Caco-2 (cell line): ENCODE measurements at places on chromosomes 2 and 18.

- DNase-seq, result no peak
Measured at GRCh38 chr2:237932731-237933131, 34.1 kb upstream of the UBE2F start.

GRCh38 chr2:27728081-27728858 lies 43.2 kb upstream of the MRPL33 start:
- no peak for DNase-seq

- DNase-seq, result no peak
Measured at GRCh38 chr2:170025223-170025622, 152.7 kb upstream of the MYO3B start.

- DNase-seq, result no peak
Measured at GRCh38 chr2:160125828-160126227, 63.4 kb upstream of the PLA2R1 start.

DNA sequence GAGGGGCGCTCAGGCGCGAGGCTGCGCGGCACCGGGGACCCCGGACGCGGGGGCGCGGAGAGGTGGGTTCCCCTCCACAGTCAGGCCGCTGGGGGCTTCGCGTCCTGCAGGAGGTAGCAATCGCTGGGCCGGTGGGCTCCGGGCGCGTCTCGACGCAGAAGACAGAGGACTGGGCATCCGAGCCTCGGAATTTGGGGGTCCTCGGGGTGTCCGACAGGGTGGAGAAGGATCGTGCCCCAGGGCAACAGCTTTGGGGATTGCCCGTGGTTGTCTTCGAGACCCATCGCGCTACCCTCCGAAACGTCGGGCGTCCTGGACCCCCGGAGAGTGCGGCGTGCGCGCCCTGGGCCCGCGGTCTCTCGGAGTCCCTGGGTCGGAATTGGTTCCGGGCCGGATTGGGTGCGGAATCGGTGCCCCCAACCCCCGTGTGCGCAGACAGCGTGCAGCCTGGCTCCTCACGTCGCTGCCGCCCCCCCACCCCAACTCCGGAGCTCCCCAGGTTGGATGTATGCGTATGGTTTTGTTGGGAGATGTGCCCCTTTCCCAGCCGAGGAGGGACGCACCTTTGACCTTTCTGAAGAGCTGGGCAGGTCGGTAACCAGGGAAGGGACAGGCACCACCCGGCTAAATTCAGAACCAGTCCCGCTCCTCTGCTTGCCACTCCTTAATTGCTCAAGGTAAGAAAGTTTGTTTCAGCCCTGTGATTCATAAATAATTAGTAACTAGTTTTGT lies 750 bp downstream of the NPAS2 start:
- peak; percentile 5 for DNase-seq

DNA sequence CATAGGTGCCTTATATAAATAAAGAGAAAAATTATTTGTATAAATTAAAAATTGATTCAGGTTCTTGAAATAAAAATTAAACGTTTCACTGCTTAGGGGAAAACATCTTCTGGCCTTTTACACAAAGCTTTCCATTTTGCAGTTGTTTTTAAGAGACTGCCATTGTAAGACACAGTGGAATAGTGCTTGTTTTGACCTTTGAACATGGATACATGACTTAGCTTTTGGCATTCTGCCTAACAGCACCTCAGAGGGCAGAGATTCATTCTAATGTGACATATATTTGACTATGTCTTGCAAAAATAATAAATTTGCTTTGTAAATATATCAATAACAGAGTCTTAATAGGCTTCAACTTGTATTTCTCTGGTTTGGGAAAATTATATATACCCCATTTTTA lies 142.1 kb downstream of the SLC4A10 start:
- DNase-seq, result no peak

GRCh38 chr2:100038011-100038410 lies 104.4 kb downstream of the AFF3 start:
- DNase-seq, result no peak

DNA sequence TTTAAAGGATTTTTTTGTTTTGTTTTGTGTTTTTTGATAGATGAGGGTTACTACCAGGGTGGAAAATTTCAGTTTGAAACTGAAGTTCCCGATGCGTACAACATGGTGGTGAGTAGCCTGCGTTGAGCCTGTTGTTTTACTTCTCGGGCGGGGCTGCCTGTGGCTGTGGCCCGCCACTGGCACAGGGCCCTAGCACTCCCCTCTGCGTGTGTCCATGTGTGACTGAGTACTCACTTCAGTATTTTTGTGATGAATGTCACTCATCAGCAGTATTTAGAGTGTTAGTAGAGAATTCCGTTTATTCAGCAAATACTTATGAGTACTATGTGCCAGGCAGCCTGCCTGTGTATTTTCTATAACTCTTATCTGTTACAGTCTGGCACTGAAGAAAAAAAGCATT lies 44.3 kb upstream of the SCLY start:
- DNase-seq, result no peak

DNA sequence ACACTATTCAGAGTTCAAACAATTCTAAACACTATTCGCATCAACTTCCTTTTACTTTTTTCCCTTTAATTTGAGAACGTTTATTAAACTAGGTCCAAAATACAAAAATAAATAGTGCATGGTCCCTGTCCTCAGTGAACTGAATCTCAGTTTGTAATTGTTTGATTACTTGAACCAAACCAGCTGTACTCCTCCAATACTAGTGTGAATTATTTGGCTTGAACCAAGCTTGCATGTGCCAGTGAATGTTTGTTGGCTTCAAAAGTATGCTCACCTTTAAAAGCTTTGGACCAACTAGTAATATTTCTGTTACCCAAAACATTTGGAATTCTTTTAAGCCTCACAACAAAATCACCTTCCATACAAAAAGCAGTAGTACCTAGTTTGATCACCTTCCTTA lies 15.5 kb downstream of the CCNT2 start:
- DNase-seq, result no peak

- DNase-seq, result no peak
Measured at GRCh38 chr18:10074110-10074509, 160.3 kb downstream of the VAPA start.
